Heart right ventricle (tissue), 16 donors: ENCODE measurements at places on chromosomes 12 and 14. TPM values are rescaled to one million over a fixed set of nuclear protein-coding genes. Genes with fewer than 3 reads are reported as not detected.

DNA sequence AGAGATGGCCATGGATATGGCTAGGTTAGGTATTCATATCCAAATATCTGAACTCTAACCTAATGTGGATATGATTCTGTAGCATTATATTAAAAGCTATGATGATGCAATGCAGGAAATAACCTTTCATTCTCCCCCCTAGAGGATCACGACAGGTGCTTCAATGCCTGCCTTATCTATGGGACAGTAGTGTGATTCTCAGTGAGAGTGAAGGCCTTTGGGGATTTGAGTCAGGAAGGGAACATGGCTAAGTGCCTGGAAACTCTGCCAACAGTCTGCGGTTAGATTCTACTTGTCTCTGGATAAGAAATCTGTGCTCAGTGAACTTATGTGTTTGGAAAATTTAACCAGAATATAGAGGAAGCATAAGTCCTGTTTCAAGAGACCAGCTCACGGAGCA, 81.8 kb downstream of the SLC38A1 start:
- no peak for DNase-seq
- no peak overlapping the region for H3K27ac ChIP-seq
- no peaks in the 10 kb centered on the region for H3K4me1 ChIP-seq
- no peaks in the 10 kb centered on the region for H3K36me3 ChIP-seq

GRCh38 chr12:27422697-27423096, 23.8 kb upstream of the SMCO2 start:
- H3K27ac ChIP-seq = no peak overlapping the region
- no peak overlapping the region for H3K4me3 ChIP-seq
- no peaks in the 10 kb centered on the region for H3K27me3 ChIP-seq
- no peak for DNase-seq

GRCh38 chr14:35814371-35815005, 5.4 kb upstream of the RALGAPA1 start:
- H3K36me3 ChIP-seq = no peaks in the 10 kb centered on the region
- no peaks in the 10 kb centered on the region for H3K27me3 ChIP-seq
- H3K27ac ChIP-seq = no peak overlapping the region
- H3K4me3 ChIP-seq = no peak overlapping the region

- no peaks in the 10 kb centered on the region for H3K36me3 ChIP-seq
- DNase-seq = no peak
- no peak overlapping the region for H3K4me3 ChIP-seq
- no peaks in the 10 kb centered on the region for H3K27me3 ChIP-seq
- H3K4me1 ChIP-seq = peaks cover 7% of the 10 kb centered on the region
- peak overlapping the region; percentile 86 for H3K27ac ChIP-seq
Observed at GRCh38 chr14:74577948-74578275, 34.1 kb downstream of the LTBP2 start.

GRCh38 chr12:1591034-1591433, 3.3 kb downstream of the FBXL14 start:
- H3K27ac ChIP-seq = peak overlapping the region; percentile 96
- DNase-seq = no peak
- peaks cover 32% of the 10 kb centered on the region for H3K4me1 ChIP-seq
- H3K27me3 ChIP-seq = no peaks in the 10 kb centered on the region
- H3K4me3 ChIP-seq = peak overlapping the region; percentile 87
- H3K36me3 ChIP-seq = peaks cover 9% of the 10 kb centered on the region

GRCh38 chr14:71267007-71267513, 359.8 kb downstream of the PCNX1 start:
- H3K27ac ChIP-seq = no peak overlapping the region
- H3K36me3 ChIP-seq = no peaks in the 10 kb centered on the region
- no peaks in the 10 kb centered on the region for H3K4me1 ChIP-seq
- H3K4me3 ChIP-seq = no peak overlapping the region

GRCh38 chr12:65941388-65941787, 117.1 kb downstream of the HMGA2 start:
- peak overlapping the region; percentile 32 for H3K27ac ChIP-seq
- no peak overlapping the region for H3K4me3 ChIP-seq
- H3K27me3 ChIP-seq = no peaks in the 10 kb centered on the region

- H3K4me1 ChIP-seq = no peaks in the 10 kb centered on the region
- no peaks in the 10 kb centered on the region for H3K27me3 ChIP-seq
- DNase-seq = no peak
- H3K36me3 ChIP-seq = no peaks in the 10 kb centered on the region
Observed at GRCh38 chr14:81772381-81772780, 238.7 kb upstream of the SEL1L start.

DNA sequence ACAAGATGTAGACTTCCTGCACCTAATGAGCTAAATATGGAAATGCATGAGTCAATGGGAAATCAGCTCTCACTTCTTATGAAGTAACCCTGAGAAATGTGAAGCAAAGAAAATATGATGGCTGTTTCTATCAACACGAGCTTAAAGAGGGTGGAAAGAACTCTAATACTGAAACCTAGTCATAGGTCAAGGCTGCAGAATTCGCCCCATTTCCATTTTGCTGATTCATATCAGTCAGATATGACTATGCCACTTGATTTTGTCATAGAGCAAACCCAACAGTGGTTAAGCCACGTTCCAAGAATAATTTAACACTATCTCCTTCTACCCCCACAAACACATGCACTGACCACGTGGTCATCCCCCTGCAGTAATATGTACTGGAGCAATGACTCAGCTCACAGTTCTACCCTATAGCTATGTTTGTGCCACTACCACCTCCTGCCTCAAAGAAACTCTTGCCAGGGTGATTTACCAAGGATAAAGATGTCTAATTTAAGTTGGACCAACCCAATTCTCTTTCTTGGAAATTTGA, 157.5 kb downstream of the TMTC3 start:
- no peaks in the 10 kb centered on the region for H3K27me3 ChIP-seq
- no peak for DNase-seq
- no peaks in the 10 kb centered on the region for H3K4me1 ChIP-seq
- H3K4me3 ChIP-seq = no peak overlapping the region
- H3K27ac ChIP-seq = no peak overlapping the region
- no peaks in the 10 kb centered on the region for H3K36me3 ChIP-seq

GRCh38 chr12:24378548-24379407, 429.3 kb upstream of the SOX5 start:
- no peak for DNase-seq
- H3K36me3 ChIP-seq = no peaks in the 10 kb centered on the region
- no peak overlapping the region for H3K4me3 ChIP-seq
- no peak overlapping the region for H3K27ac ChIP-seq
- H3K27me3 ChIP-seq = no peaks in the 10 kb centered on the region

GRCh38 chr12:49975318-49975761, 2.6 kb downstream of the AQP6 start:
- no peak for DNase-seq
- H3K36me3 ChIP-seq = no peaks in the 10 kb centered on the region
- no peak overlapping the region for H3K4me3 ChIP-seq
- H3K4me1 ChIP-seq = no peaks in the 10 kb centered on the region
- H3K27ac ChIP-seq = no peak overlapping the region
- H3K27me3 ChIP-seq = peaks cover 26% of the 10 kb centered on the region

C3AR1 gene
- total RNA-seq = 1.1 TPM

- H3K4me1 ChIP-seq = peaks cover 51% of the 10 kb centered on the region
- H3K4me3 ChIP-seq = no peak overlapping the region
- peak overlapping the region; percentile 90 for H3K27ac ChIP-seq
- peaks cover 56% of the 10 kb centered on the region for H3K36me3 ChIP-seq
- DNase-seq = peak; percentile 52
Observed at GRCh38 chr12:49564686-49565405, 3.1 kb downstream of the MCRS1 start.

DNA sequence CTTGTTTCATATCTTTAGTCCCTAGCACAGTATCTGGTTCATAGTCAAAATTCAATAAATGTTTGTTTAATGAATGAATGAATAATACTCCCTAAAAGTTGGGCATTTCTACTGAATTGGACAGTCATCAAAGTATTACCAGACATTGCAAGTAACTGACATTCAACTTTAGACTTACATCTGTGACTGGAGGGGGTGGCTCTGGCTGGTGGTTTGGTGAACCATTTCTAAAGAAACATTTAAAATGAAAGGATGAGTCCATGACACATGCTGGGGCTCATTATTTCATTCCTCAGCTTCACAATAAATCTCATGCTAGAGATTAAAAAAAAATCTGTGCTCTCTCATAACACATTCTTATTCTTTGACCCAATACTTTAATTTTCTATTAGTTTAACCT, 20.6 kb upstream of the CSRNP2 start:
- no peaks in the 10 kb centered on the region for H3K27me3 ChIP-seq
- no peak overlapping the region for H3K27ac ChIP-seq
- no peaks in the 10 kb centered on the region for H3K4me1 ChIP-seq
- no peak overlapping the region for H3K4me3 ChIP-seq
- DNase-seq = no peak

DNA sequence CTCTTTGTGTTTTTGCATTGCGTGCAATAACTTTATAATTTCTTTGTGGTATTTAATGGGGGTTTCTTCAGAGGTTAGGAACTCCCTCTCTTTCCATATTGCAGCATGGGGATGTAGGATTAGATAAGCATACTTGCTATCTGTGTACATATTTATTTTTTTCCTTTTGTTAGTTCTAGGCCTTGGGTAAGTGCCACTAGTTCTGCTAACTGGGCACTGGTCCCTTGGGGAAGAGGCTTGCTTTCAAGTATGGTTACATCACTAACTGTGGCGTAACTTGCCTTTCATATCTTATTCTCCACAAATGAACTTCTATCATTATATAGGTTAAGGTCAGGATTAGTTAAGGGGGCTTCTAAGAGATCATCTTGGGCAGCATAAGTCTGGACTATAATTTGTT, 31.5 kb upstream of the SLCO1B3 start:
- no peak overlapping the region for H3K27ac ChIP-seq
- no peaks in the 10 kb centered on the region for H3K27me3 ChIP-seq
- H3K4me1 ChIP-seq = no peaks in the 10 kb centered on the region
- no peak for DNase-seq

DNA sequence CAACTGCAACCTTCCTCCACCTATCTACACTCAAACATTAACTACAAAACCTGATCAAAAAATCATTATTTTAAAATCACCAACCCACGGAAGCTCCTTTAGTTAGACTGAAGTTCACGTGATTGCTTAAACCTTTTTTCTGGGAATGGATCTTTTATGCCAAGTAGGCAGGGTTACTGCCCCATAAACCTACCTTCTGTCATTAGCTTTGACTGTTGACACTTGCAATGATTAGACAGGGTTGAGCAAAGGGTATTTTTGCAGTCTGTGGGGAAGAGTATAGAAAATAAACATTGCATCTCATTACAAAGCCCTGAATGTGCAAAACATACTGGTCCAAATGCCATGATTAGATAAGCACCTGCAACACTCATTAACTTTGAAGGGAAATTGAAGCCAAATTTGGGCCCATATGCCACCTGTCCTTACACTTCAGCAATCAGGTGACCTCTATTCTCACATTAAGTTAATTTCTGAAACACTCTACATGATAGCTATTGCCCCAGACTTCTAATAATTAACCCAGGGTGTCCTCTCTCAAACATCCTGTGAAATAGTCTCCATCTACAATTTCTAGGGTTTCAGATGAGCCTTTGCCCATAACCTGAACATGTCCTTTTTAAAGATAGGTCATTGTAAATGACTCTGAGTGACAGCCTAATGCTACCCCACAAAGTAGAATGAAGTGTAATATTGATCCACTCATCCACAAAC, 156.0 kb upstream of the PLEKHG7 start:
- H3K4me1 ChIP-seq = peaks cover 18% of the 10 kb centered on the region
- no peak for DNase-seq
- H3K27me3 ChIP-seq = no peaks in the 10 kb centered on the region
- H3K4me3 ChIP-seq = no peak overlapping the region

GDF3 gene
- total RNA-seq = not detected

DNA sequence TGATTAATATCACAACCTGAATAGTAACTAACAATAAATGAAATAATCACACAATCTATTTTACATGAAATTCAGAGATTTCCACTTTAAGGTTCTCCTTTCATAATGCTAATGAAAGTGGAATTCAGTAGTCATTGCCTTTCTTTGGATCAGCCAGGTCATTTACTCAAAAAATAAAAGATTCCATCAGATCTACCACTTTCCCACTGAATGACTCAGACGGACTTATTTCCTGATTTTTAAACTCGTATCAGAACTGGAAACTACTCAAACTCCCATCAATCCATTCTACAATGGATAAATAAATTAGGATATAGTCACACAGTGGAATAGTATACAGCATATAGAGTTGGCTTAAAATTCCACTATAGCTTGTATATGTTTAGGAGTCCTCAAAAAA, 237.1 kb downstream of the MED13L start:
- H3K4me3 ChIP-seq = no peak overlapping the region
- H3K36me3 ChIP-seq = no peaks in the 10 kb centered on the region
- no peak for DNase-seq
- H3K27ac ChIP-seq = no peak overlapping the region

DNA sequence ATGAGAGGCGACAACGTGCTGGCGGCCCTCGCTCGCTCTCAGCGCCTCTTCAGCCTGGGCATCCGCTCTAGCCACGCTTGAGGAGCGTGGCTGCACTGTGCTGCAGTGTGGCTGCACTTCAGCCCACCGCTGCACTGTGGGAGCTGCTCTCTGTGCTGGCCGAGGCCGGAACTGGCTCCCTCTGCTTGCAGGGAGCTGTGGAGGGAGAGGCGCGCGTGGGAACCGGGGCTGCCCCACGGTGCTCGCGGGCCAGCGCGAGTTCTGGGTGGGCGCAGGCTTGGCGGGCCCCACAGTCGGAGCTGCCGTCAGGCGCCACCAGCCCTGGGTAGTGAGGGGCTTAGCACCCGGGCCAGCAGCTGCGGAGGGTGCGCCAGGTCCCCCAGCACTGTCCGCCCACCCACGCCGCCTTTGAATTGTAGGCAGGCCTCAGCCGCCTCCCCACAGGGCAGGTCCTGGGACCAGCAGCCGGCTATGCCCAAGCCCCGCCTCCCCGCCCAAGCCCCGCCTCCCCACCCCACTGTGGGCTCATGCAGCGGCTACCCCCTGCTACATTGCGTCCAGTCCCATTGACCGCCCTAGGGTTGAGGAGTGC, 974.2 kb downstream of the FSCB start:
- H3K27ac ChIP-seq = no peak overlapping the region
- no peaks in the 10 kb centered on the region for H3K36me3 ChIP-seq
- no peaks in the 10 kb centered on the region for H3K4me1 ChIP-seq
- no peak for DNase-seq
- no peaks in the 10 kb centered on the region for H3K27me3 ChIP-seq
- H3K4me3 ChIP-seq = no peak overlapping the region

GRCh38 chr14:66045572-66046021, 440.6 kb upstream of the CCDC196 start:
- no peaks in the 10 kb centered on the region for H3K27me3 ChIP-seq
- H3K4me1 ChIP-seq = peaks cover 14% of the 10 kb centered on the region
- H3K27ac ChIP-seq = no peak overlapping the region

GRCh38 chr12:9960590-9960989, 10.6 kb upstream of the CLEC12A start:
- H3K4me3 ChIP-seq = no peak overlapping the region
- no peaks in the 10 kb centered on the region for H3K27me3 ChIP-seq
- no peaks in the 10 kb centered on the region for H3K4me1 ChIP-seq
- DNase-seq = no peak

- H3K4me3 ChIP-seq = no peak overlapping the region
- H3K27me3 ChIP-seq = no peaks in the 10 kb centered on the region
- H3K27ac ChIP-seq = no peak overlapping the region
- DNase-seq = no peak
- H3K4me1 ChIP-seq = no peaks in the 10 kb centered on the region
Observed at GRCh38 chr12:69225251-69225910, 14.0 kb upstream of the CPSF6 start.

- DNase-seq = no peak
- no peaks in the 10 kb centered on the region for H3K36me3 ChIP-seq
- peaks cover 6% of the 10 kb centered on the region for H3K4me1 ChIP-seq
- H3K27ac ChIP-seq = no peak within 1 kb of the TSS
- no peak within 1 kb of the TSS for H3K4me3 ChIP-seq
- H3K27me3 ChIP-seq = peaks cover 97% of the 10 kb centered on the region
Observed at GRCh38 chr12:102957339-102958050, at the start of gene ASCL1. Gene ASCL1 (plus strand): TSS chr12:102957674. CDS start chr12:102958245, 571 bp downstream.

ZFHX2 gene
- 1.9 TPM for total RNA-seq
